ENCODE measurements at places on chromosomes 1 and 21.

- DNase-seq, result no peak
Observed at GRCh38 chr1:25562101-25562927, 18.9 kb downstream of the LDLRAP1 start.

DNA sequence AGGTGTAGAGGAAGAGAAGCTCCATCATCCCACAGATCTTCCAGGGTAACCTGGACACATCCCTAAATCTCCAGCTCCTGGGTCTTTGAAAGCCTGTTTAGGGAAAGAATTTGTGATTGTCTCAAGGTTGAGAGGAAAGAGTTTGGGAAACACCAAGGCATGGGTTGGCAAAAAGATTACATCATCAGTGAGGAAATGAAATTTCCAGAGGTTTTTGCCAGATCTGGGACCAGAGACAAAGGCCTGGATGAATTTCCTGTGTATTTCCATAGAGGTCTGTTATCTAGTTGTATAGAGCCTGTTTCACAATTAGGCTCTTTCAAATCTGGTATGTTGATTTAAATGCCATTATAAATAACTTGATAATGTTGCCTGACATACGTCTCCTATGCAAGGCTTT is 82.3 kb downstream of the GPR89B start:
- DNase-seq, result no peak

DNA sequence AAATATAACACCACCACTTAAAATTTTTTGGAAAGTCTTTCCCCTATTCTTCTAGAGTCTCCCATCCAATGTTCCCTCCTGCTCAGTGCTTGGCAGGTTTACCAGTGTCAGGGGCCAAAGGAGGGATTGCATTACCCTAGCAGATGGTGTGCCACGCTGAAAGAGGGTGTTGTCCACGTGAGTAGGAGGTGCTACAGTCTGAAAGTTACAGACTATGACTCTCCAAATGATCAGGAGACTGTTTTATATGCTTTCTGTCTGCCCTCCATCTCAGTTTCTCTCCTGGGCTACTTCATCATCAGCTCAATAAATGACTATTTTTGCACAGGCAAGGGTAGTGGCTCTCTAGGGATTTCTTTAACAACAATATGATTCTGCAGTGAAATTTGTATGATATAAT is 31.3 kb upstream of the ANGPTL7 start:
- DNase-seq, result no peak

- DNase-seq, result no peak
Observed at GRCh38 chr1:22886211-22886610, 86.5 kb downstream of the LACTBL1 start.

DNA sequence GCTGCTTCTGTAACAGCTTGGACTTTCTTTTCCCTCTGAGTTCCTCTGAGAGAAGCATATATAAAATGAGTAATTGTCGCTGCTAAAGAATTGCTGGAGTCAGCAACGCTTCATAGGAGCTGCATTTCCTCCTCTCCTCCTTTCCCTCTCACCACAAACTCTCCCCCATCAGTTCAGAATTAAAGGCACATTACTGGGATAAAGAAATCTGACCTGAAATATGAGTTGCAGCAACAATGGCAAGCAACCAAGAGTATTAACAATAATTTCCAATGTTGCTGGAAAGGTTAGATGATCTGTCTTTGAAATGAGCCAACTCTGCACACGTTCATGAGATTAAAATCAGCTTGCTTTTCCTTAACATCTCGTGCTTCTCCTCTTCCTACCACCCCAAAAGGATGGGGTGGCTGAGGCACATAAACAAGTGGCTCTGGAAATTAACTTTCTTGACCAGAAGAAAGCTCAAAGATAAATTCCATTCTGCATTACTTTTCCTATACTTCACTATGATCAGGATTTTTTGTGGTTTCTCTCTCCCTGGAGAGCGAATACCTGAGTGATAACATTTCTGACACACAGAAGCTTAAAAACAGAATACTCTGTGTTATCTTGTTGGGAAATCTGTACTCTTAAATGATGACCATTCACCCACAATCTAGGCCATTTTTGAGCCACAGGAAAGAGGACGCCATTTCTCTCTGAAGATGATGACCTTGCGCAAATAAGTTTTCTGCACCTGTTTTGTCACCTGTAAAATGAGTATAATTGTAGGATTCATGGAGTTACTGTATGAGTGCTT is 90.2 kb downstream of the TGFBR3 start:
- no peak for DNase-seq

GRCh38 chr21:37202221-37203110 is 64.7 kb downstream of the VPS26C start:
- no peak for DNase-seq

GRCh38 chr21:36640174-36640720 is 58.7 kb upstream of the SIM2 start:
- DNase-seq, result no peak

DNA sequence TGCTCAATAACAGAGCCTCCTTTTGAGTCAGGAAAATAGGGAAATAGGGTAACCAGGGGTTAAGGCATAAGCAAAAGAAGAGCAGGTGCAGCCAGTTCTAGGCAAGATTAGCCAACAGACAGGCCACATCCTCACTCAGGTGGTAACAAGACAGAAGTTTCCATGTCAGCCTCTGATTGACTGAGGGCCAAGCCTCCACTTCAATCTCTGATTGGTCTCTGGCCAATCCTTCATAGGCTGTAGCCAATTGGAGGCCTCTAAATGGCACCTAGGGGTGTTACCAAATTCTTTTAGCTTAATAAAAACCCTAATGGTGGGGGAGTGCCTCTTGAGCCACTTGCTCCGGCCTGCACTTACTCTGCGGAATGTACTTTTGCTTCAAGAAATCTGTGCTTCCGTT is 37.2 kb downstream of the LACTBL1 start:
- DNase-seq, result no peak

DNA sequence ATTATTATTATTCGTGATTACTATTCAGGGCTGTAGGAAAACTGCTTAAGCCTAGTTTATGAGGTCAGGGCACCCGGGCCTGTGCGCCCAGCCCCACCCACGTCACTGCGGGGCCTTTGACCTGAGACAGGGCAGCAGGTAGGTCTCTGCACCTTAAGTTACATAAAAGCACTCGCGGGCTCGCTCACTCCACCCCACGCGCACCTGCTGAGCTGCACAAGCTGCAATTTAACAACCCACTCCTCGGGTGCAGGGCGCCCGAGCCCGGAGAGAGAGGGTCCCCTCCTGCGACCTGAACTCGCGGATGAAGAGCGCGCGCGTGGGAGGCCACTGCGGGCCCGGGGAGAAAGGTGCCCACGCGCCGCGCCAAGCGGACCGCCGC is 477 bp downstream of the ICMT start:
- DNase-seq, result no peak

DNA sequence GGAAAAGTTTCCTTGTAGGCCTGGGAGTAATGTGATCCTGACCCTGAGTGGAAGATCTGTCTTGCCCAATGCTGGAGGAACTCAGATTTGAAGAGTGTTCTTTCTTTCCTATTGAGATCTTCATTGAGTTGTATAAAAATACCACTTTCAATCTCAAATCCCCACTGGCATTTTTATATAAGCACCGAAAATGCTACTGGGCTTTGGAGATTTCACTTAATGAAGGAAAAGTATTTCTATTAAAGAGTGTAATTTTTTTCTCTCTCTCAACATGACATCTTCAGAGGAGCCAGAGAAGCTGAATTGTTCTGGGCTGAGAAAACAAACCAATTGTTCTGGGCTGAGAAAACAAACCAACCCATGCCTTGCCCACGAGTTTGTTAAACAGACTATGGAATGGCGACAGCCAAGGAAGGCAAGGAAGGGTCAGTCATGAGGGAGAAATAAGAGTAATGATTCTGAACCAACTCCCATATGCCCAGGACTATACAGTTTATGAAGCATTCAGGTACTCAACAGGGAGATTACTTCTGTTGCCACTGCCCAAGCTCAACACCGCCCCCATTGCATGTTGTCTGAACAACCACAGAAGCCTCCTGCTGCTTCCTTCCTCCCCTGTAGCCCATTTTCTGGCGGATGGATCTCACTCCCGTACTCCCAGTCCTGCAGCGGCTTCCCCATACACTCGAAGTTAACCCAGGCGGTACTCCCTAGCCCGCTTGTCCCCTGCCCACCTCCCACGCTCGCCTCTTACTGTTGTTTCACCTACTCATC is 103.2 kb downstream of the BEND5 start:
- no peak for DNase-seq

DNA sequence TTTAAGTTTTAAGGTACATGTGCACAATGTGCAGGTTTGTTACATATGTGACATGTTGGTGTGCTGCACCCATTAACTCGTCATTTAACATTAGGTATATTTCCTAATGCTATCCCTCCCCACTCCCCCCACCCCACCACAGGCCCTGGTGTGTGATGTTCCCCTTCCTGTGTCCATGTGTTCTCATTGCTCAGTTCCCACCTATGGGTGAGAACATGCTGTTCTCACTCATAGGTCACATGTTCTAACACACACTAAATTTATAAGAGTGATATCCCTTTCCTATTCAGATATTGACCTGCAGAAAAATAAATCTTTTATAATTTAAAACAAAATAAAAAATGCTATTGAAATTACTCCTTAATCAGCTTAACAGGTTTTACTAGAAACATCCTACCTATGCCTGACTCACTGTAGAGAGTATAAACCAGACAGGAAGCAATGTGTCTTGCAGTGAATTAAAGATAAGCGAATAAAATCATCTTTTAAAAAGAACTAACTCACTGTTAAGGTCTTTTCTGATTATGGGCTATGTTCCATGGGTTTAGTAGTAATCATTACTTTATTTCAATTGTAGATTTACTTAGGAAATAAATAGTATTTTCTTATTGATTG is 82.0 kb upstream of the DPH5 start:
- DNase-seq, result no peak

DNA sequence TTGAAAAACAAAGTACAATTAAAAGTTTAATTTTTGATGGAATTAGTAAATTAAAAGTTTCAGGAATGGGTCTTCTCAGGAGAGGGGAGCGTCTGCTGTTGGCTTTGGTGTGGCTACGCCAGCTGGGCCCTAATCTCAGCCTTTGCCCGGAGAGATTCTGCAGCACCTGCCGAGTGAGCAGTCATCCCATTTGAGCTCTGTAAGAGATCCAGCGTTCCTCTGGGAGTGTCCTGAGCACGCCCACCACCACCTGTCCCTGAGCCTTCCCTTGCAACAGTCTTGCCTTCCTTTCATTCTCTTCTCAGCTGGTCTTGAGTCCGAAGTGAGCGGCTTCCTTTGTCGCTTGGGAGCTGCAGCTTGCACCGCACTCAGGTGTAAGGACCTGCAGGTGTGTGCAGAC is 263.1 kb downstream of the CAMTA1 start:
- no peak for DNase-seq

GRCh38 chr1:2021550-2021949 is 2.4 kb downstream of the GABRD start:
- no peak for DNase-seq

DNA sequence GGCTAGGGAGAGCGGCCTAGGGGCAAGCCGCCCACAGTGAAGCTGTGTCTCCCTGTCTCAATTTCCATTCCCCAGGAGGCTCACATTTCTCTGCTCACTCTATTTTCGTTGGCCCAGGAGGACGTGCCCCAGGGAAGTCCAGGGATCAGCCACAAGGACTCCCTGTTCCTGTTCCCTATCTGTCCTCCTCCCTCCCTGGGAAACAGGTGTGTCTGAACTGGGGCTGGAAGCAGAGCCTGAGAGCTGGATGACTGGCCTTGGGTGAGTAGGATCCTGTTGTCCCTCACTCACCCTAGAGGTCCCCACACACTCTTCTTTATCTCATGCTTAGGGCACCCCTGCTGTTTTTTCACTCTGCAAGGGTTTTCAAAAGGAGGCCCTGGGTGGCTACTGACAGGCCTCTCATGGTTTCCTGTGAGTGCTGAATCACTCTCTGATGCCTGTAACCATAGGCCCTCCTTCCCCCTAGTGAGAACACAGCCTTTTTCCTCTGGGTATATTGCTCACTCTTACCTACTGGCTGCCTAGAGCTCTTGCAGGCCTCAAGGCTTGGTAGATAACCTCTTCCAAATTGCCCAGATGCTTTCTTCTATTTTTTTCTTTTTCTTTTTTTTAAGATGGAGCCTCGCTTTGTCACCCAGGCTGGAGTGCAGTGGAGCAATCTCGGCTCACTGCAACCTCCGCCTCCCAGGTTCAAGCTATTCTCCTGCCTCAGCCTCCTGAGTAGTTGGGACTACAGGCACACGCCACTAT is 3.3 kb upstream of the UTP11 start:
- no peak for DNase-seq

Data from NCI-H2081 treated with DMSO at 0.1 percent for 48 hours (cell line).